ENCODE measurements at places on chromosomes 13 and 19.

GRCh38 chr13:50646070-50646469 lies 197.4 kb downstream of the DLEU7 start:
- no peak for DNase-seq

- no peak for DNase-seq
Observed at GRCh38 chr13:51370116-51370515, 30.6 kb downstream of the SERPINE3 start.

DNA sequence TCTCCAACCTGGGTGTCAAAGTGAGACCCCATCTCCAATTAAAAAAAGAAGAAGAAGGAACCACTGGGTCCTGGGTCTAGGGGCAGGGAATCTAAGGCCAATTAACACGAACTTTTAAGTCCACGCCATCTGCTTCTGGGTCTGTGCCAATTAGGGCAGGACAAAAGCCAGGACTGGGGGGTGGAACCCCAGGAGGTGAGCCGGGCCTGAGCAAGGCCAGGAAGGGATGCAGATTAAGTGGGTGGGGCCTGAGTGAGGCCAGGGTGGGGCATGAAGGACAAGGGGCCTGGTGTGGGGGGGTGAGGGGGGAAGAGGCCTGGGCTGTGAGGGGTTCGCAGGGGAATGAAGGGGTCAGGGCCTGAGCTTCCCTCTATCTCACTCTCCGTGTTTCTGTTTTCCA lies 26.3 kb upstream of the ZNF83 start:
- DNase-seq = no peak

DNA sequence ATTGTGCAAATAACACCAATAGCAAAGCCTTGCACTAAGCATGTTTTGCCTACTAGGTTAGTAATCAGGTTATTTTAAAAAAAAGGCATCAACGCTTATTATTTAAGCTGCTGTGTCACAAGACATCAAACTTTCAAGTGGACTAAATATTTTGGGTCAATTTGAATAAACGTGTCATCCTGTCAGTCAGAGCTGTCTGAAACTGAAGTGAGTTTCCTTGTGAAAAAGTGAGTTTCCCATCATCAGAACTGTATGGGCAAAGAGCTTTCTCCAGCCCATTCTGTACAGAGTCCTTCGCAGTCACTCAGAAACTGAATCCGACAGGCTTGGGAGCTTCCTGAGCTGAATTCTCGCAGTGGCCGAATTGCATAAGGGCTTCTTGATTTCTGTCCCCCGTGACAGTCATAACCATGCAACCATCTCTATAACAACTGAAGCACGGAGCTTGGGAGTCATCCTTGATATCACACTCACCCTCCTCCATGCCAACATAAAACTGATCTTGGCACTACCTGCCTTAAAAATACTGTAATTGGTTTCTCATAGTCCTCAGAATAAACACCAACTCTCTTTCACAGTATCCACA lies 139.8 kb downstream of the MIPEP start:
- DNase-seq = no peak

DNA sequence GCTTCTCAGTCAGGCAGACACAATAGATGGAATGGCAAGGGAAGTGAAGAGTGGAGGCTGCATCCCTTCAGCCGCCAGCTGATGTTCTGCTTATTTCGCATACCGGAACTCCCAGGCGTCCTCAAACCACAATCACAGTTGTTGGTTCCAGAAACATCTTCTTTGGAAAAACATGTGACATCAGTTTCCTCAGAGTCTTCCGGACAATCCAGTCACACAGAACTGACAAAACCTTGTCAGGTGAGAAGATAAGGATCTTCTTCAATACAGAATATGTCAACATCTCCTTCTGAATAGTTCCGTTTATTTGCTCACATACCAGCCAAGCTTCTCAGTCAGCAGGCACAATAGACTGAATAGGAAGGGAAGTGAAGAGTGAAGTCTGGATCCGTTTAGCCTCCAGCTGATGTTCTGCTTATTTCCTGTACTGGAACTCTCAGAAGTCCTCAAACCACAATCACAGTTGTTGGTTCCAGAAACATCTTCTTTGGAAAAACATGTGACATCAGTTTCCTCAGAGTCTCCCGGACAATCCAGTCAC lies 45.1 kb upstream of the CEACAM21 start:
- DNase-seq = no peak

DNA sequence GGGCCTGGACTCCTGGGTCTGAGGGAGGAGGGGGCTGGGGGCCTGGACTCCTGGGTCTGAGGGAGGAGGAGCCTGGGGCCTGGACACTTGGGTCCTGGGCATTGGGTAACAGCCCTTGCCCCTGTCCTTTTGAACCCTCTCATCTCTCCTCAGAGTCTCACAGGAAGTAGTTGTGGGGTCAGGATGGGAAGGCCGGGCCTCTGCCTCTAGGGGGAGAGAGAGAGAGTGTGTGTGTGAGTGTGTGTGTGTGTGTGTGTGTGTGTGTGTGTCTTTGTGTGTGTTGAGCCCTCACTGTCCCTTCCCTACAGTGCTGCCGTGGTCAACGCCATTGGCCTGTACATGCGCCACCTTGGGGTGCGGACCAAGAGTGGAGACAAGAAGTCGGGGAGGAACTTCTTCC lies 10.9 kb downstream of the ARHGEF1 start:
- DNase-seq = no peak

DNA sequence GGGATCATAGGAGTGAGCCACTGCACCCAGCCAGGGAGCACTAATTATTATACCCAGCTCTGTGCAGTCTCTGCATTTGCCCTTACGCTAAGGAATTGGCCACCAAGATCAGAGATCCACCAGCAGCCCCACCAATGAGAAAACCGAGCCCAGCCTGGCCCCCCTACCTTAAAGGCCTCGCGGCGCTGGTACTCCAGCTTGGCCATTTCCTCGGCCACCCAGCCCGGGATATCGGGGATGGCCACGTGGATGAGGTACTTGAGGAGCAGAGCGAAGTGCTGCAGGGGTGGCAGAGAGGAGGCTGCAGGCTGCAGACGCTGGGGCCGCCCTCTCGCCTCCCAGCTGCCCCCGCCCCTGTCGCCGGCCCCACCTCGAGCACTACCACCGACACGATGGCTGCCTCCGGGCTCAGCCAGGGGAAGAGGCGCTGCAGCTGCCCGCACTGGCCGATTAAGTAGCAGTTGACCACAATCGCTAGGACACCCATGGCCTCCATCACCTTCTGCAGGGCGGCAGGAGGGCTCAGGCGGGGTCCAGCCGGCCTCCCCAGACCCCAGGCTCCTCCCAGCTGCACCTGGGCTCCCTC lies 7.5 kb downstream of the ANO8 start:
- no peak for DNase-seq

DNA sequence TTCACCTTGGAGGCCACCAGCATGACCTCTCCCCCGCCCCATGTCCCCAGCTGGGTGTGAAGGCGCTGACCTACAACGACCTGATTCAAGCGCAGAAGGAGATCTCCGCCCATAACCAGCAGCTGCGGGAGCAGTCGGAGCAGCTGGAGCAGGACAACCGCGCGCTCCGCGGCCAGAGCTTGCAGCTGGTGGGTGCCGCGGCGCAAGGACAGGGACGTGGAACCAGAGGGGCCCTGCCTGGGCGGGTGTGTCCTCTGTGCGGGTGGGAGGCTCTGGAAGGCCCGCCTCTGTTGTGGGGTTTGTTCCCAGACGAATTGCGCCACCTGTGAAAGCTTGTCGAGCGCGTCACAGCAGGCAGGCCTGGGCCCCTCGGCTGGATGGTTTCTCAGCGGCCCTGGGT lies 22.3 kb downstream of the PLEKHJ1 start:
- no peak for DNase-seq

- no peak for DNase-seq
Observed at GRCh38 chr19:3357992-3358688, 8.2 kb upstream of the NFIC start.

- no peak for DNase-seq
Observed at GRCh38 chr19:50030225-50030624, 4.4 kb downstream of the ZNF473 start.

DNA sequence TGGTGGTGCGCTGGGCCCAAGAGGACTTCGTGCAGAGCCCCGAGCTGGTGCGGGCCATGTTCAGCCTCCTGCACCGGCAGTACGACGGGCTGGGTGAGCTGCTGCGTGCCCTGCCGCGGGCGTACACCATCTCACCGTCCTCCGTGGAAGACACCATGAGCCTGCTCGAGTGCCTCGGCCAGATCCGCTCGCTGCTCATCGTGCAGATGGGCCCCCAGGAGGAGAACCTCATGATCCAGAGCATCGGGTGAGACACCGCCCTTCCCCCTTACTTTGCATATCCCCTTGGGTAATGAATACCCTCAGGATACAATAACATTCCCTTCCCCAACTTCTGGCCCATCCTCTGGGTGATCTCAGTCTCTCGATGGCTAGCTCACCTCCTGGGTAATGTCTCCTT lies 60.9 kb downstream of the RYR1 start:
- DNase-seq = no peak
